ENCODE measurements at places on chromosomes 6 and 20.
A peak's percentile ranks its signal among the peaks of the same experiment; 100 is the strongest.

GRCh38 chr20:39885975-39886649 is 802.9 kb downstream of the MAFB start:
- DNase-seq, result peak; percentile 84

DNA sequence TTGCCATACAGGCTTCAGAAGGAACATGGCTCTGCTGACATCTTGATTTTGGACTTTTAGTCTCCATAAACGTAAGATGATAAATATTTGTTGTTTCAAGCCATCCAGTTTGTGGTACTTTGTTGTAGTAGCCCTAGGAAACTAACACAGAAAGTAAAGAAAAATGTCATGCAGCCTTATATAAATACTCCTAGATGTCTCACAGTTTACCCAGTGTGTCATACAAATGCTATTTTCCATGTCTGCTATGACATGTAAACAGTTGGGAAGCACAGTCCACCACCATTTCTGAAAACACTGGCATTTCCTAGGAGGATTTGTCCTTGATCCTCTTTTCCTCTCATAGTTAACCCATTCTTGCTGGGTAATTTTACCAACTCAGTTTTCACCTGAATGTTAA is 30.6 kb upstream of the ME1 start:
- DNase-seq, result no peak

DNA sequence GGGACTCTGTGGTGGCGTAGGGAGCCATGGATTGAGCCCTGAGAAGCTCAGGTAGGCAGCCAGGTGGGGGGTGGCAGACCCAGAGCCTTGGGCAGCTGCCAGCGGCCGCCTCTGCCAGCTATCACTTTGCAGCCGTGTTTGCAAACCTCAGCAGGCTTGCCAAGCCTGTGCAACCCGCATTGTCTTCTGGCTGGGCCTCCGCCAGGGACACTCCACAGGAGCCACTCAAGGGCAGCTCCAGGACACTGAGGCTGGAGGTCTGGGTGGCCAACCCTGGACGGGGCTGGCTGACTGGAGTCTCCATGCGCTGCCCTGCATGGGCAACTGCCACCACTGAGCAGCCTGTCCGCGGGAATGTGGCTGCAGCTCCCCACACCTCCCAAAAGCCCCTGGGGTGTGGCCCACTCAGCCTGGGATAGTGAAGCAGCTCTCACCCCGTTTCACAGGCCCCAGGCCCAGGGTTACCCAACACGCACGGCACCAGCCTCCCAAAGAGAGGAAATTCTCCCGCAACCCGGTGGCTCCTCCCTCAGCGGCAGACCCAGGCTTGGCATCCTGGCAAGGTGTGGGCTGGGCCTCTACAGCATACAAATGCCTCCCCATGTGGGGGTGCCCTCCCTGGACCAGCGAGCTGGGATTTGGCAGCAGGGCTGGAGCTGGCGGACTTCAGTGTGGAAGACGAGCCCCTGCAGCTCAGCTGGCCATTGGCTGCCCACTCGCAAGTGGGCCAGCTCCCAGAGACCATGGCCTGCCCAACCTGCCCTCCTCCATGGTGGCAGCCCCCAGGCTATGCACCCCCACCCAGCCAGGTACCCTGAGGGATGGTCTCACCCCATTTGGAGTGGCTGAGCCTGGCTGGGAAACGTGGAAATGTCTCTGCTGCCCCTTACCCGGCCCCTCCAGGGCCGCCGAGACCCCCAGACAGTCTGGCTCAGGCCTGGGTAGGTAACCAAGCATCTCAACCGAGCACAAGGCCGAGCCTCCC is 2.9 kb downstream of the CHRNA4 start:
- no peak for DNase-seq

DNA sequence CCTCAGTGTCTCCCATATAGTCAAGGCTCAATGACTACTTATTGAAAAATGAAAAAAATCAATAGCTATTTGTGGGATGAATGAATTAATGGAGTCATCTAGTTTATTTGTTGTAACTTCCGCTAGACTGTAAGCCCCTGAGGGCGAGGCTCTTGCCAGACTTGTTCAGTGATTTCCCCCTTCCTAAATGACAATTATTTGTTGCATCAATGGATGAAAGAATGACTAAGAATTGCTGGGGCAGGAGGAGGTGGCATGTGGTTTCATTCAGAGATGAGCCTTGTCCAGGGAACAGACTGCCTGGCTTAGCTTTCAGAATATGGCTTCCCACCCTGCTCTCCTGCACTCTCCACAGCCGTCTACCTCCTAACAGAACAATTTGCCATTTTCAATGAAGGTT is 1.1 kb upstream of the PRELID3B start:
- DNase-seq, result no peak

DNA sequence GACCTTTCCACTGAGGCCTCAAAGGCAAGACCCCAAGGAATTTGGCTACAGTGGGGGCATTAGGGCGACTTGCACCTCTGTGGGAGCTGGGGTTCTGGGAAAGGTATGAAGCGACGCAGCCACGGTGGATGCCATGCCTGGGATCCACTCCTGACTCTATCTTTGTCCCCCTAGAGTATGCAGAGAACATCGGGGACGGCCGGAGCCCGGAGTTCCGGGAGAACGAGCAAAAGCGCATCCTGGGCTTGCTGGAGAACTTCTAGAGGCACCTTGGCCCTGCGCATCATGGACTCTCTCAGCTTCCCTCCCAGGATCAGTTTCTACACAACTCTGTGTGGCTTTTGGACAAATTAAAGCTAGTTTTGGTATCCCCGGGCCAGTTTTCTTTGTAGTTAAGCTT is 31.2 kb upstream of the VSTM2L start:
- no peak for DNase-seq

- no peak for DNase-seq
Observed at GRCh38 chr6:34205466-34205865, 31.2 kb upstream of the HMGA1 start.
